ENCODE measurements at places on chromosomes 6 and 20. TPM values are rescaled to one million over a fixed set of nuclear protein-coding genes. Genes with fewer than 3 reads are reported as not detected.

DNA sequence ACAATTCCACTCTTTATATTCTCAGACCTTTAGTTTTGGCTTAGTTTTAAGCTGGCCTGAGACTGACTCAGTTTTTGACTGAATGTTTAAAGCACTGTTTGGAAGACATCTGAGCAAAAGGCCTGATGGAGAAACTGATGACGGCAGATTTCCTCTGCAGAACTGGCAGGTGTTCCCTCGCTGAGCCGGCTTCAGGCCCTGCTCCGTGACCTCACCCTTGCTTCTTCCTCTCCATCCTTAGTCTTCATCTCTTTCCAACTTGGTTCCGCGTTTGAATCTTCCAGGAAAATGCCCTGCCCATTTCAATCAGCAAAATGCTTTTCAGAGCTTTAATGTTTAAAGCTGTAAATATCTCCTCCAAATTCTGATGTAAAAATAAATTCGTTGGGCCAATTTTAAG, 6.6 kb downstream of the NKX2-4 start:
- DNase-seq: no peak

DNA sequence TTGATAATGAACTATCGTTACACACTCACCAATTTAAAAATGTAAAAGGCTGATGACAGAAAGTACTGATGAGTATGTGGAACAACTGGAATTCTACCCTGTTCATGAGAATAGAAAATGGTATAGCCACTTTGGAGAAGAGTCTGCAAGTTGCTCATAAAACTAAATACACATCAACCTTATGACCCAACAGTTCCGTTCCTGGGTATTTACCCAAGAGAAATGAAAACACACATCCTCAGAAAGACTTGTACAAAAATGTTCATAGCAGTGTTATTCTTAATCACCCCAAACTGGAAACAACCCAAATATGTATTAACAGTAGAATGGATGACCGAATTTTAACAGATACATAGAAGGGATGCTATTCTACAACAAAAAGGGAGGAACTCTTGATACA, 145.7 kb upstream of the LRFN2 start:
- DNase-seq: no peak

The GSTA4 gene
- 13.5 TPM for total RNA-seq

The SMLR1 gene
- total RNA-seq: 0.52 TPM

Measured in body of pancreas (tissue), 4 donors.